ENCODE measurements at places on chromosomes 3 and 15.

- DNase-seq = no peak
Measured at GRCh38 chr3:30544812-30545211, 61.6 kb upstream of the TGFBR2 start.

DNA sequence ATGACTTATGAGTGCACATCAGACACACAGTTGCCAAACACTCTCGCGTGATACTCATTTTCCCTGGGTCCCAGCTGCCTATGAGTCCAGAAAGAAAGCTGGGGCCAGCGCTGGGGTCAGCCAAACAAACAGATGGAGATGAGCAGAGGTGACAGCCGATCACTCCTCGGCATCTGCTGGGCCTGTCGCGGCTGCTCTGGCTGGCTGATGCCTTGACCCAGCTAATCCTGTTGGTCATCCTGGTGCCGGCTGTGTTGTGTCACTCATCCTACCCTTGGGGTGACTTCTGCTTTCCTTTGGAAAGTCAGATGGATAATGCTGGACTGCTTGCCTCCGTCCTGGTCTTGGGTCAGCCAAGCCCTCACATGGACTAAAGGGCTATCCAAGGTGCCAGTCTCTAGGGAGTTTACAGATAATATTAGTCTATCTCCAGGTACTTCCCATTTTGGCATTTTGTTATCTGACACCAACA is 105.3 kb upstream of the PDZRN3 start:
- DNase-seq = no peak

GRCh38 chr3:184635126-184635525 is 73.5 kb downstream of the EPHB3 start:
- peak; percentile 40 for DNase-seq

GRCh38 chr3:6132684-6133432 is 728.1 kb upstream of the GRM7 start:
- no peak for DNase-seq

GRCh38 chr15:71804695-71805470 is 5.5 kb upstream of the NR2E3 start:
- no peak for DNase-seq

GRCh38 chr3:13111873-13112520 is 38.8 kb upstream of the IQSEC1 start:
- DNase-seq = no peak

GRCh38 chr15:29942143-29942542 is 119.9 kb upstream of the TJP1 start:
- DNase-seq = no peak

DNA sequence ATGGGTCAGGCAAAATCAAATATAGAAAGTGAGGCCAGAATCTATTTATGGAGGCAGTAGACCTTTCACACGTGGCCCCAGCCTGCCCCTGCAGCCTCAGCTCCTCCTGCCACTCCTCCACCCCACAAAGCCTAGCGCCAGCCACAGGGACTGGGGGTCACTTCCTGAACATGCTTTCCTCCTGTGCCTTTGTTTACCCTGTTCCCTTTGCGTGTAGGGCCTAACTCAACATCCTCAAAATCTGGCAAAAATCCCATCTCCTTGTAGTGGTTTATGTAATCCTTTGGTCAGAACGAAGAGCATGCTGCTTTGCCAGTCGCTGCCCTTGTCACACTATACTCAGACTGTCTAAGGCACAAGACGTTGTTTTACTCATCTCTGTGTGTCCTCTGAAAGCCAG is 39.6 kb downstream of the KBTBD12 start:
- no peak for DNase-seq

DNA sequence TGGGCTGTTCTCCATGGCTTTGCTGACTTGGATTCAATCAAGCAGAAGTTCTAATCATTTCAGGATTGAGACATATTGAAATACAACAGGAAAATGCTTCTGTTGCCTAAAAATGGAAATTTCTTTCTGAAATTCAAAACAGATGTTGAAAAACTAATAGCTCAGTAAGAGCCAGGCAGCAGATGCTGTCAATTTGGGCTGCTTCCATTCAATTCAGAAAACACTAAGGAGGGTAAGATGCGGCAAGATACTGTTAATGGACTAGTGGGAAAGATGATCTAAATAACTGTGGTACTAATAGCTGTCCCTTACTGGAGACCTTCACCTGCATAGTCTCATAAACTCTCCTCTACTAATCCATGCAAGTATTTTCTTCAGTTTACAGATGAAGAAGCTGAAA is 53.5 kb downstream of the DGKG start:
- DNase-seq = no peak

- DNase-seq = no peak
Measured at GRCh38 chr3:188889054-188889491, 282.7 kb upstream of the TPRG1 start.

GRCh38 chr15:90953947-90954711 is 555 bp upstream of the RCCD1 start:
- no peak for DNase-seq

- DNase-seq = no peak
Measured at GRCh38 chr3:48217449-48217848, 5.8 kb upstream of the CAMP start.

DNA sequence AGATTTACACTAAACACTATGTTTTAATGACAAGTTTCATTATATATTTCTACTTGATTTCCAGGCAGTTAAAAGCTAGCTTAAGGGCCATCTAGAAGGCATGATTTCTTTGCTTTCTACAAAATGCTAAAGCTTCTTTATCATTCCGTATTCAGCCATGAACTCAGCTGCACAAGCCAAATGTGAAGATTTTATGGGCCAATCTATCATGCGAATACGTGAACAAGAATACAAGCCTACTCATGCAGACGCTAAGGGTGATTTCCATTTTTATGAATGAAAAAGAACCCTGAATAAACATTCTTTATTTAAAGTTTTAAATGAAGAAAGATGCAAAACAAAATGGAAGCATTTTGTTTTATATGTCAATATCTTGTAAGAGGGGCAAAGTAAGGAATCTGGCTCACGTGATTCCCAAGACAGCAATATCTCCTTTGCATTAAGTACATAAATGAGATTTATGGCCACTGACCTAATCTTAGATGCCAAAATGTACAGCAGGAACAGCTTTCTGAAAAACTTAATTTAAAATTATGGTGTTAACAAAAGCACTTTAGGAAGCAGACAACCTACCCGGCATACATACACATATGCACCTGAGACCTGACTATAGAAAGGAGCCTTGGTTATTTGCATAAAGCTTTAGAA is 215.8 kb downstream of the DPH6 start:
- no peak for DNase-seq

DNA sequence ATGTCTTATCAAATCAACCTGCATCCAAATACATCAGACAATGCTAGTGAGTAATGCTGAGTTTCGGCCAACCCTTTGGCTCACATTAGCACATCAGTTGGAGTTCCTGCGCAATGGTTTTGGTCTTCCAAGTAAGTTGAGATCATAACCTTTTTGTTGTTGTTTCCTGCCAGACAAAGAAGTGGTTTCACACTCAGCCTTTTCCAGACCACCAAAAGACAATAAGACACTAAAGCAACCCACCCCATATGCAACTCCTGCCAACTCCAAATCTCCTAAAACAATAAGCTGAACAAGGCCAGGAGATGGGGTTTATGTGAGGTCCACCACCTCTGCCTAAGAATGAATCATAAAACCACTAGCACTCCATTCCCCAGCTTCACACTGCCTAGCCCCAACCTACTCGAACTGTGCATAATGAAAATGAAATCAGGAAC is 177.0 kb downstream of the ERC2 start:
- no peak for DNase-seq

DNA sequence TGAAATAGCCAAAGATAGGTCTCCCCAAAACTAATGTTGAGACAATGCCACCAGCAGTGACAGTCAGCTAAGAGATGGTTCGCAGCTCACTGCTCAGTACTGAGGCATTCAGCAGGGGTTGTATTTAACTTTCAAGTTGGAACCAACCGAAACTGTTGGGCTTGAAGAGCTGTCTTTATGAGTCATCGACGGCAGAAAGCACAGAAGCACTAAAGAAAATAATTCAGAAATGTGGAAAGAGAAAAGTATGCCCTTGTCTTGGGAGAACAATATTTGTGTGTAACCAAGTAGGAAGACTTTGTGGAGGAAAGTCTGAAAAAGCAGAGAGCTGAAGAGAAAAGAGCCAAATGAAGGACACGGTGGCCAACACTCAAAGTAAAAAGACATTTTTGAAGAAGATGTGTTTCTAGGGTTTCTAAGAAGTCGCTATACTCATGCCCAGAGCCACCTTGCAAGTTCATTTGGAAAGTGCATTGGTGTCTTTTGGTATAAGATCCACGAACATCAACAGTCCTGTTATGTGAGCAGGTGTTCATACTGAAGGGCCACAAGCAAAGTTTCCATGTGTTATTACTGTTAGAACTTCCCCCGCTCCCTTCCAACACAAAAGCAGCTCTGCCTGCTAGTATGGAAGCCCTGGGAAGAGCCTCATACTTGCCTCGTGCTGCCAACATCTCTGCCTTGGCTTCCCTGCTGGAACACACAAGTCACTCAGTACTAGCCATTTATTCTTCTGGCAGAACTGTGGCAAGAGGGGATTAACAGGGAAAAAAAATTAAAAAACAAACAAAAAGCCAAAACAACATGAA is 4.1 kb upstream of the RARB start:
- no peak for DNase-seq

DNA sequence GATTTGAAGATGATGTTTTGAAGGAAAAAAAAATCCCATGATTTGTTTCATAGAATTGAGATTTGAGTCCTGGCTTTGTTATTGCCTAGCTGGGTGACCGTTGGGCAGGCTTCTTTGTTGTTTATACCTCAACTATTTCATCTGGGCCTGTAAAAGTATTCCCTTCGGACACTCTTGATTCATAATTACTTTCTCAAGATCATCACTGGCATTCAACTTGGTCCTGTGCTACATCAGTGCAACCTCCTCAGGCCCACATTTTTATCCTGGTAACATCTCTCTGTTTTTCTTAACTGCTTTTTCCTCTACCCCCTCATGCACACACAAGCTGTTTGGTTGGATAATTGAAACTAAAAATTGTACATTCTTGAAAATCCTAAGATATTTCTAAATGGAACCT is 67.5 kb upstream of the P3H2 start:
- no peak for DNase-seq
